ENCODE measurements at places on chromosomes 3 and 15. TPM values are rescaled to one million over a fixed set of nuclear protein-coding genes. Genes with fewer than 3 reads are reported as not detected.
A peak's percentile ranks its signal among the peaks of the same experiment; 100 is the strongest.

The TIGIT gene
- not detected for total RNA-seq

The WDR93 gene
- total RNA-seq = 0.16 TPM

The UROC1 gene
- total RNA-seq = not detected

DNA sequence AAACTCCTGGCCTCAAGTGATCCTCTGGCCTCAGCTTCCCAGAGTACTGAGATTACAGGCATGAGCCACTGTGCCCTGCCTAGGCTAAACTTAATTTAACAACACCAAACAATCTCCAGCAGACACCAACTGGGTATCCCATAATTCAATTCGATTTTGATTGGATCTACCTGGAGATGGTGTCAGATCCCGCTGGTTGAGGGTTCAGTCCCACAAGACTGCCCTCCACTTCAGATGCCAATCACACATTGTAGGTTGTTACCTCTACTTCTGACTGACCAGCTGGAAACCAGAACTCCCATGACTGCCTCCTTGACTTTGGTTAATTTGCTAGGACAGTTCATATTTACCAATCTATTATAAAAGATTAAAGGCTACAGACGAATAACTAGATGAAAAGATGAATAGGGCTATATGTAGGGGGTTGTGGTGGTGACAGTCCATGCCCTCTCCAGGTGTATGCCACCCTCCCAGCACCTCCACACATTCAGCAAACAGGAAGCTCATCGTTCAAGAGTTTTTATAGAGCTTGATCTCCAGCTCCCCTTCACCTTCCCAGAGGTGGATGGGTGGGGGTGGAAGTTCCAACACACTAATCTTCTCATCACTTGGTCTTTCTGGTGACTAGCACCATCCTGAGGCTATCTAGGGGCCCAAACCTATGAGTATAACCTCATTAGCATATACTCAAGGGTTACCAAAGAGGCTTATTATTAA is 9.3 kb downstream of the B2M start:
- no peak overlapping the region for H3K27ac ChIP-seq
- H3K36me3 ChIP-seq = no peaks in the 10 kb centered on the region
- no peaks in the 10 kb centered on the region for H3K27me3 ChIP-seq
- no peak overlapping the region for H3K4me3 ChIP-seq

DNA sequence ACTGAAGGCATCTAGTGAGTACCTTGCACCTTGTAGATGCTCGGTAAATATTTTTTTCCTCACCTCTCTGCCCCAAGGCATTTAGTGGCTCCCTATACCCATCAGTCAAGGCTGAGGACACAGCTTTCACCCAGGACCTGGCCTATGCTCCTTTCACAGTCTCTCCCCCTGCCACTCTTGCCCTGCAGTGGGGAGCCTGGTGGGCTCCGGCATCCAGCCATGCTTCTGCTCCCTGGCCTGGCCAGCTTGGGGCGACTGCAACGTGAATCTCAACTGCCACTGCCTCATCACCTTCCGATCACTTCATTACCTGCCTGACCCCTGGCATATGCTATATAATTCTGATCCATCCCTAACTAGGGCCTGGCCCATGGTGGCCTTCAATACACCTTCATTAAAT is 735 bp upstream of the CX3CR1 start:
- H3K27ac ChIP-seq = no peak overlapping the region
- no peak for DNase-seq
- no peaks in the 10 kb centered on the region for H3K27me3 ChIP-seq
- no peak overlapping the region for H3K4me3 ChIP-seq
- H3K4me1 ChIP-seq = peaks cover 8% of the 10 kb centered on the region

DNA sequence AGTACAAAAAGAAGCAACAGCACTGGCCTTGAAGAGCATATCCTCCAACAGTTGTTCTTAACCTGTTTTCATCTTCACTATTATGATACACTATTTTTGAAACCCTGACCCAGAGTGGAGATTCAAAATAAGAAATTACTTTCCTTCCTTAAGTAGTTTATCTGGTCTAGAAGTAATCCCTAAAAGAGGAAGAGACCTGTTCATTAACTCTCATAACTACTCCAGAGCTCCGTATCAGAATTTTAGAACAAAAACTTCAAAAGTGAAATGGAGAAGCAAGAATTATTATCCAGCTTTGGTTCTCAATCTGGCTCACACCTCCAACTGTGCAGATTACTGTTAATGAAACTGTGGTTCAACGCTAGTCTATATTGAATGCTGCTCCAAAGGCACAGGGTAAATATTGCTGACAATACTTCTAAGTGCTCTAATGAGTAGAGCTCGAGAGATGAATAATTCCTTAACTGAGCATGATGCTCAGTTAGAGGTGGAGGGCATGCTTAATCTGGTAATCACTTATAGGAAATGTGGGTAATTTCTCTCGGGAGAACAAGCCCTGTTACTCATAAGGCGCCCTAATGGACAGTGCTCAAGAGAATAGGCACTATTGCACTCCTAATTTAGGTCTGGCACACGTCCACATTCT is 5.2 kb downstream of the LCMT2 start:
- H3K36me3 ChIP-seq = no peaks in the 10 kb centered on the region
- no peak overlapping the region for H3K27ac ChIP-seq
- no peak overlapping the region for H3K4me3 ChIP-seq
- no peaks in the 10 kb centered on the region for H3K27me3 ChIP-seq

DNA sequence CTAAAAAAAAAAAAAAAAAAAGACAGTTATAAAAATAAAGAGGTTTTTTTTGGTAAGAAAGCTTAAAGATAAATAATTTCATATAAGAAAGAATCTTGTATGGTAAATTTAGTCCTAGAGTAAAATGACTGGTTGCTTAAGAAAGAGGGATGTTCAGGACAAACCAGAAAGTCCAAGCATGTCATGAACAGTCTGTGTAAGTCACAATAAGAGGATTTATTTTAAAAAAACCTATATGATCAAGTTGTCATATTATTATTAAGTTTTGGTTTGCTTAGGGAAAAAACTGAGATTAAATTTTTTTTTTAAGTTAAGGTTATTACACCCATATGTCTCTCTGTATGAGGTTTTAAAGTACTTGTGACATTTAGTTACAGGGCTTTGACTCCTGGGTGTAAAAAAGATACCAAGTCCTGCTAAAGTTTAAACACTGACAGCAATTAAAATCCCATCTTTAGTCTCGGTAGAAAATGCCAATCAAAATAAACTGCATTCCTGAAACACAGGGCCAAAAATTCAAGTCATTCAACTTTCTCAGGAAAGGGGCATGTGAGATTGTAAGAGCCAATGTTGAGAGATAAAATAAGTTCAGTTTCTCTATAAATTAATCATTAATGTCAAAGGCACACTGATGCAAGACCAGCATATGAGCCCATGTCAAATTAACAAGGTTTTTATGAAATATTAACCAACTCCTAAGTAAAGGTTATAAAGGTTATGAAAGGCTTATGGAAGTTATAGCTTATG is 8.5 kb upstream of the BDH1 start:
- no peaks in the 10 kb centered on the region for H3K27me3 ChIP-seq
- H3K4me1 ChIP-seq = peaks cover 19% of the 10 kb centered on the region
- H3K36me3 ChIP-seq = no peaks in the 10 kb centered on the region
- H3K4me3 ChIP-seq = no peak overlapping the region
- H3K27ac ChIP-seq = no peak overlapping the region

DNA sequence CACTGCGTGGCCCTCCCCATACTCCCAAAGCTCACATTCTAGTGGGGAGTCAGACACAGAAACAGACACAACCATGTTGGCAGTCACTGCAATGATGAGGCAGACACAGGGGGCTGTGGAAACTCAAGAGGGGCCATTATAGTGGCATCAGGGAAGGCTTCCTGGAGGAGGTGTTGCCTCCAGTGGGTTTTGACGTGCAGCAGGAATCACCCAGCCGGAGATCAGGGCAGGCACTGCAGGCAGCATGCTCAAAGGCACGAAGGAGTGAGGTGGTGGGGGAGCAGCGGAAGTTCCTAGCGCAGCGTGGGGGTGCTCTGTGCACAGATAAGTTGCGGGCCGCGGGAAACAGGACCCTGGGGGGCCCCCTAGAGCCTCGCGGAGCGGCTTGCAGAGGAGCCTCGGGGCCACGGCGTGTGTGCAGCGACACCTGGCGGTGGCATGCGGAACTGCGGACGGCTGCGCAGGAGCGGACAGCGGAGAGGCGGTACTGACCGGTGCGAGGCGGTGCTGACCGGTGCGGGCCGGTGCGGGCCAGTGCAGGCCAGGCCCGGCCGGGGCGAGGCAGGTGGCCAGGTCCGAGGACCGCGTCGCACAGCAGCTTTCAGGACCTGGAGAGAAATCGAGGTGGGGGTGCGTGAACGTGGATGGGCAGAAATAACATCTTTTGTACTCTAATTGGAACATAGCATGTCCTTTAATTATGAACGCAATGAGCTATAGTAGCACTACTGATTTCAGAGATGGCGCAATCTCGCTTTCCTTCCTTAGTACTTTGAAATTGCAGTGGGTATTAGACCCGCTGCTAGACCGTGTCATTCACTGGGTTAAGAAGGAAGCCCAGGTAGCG is 101.5 kb downstream of the FBLN2 start:
- no peaks in the 10 kb centered on the region for H3K27me3 ChIP-seq
- H3K36me3 ChIP-seq = no peaks in the 10 kb centered on the region
- H3K27ac ChIP-seq = peak overlapping the region; percentile 42
- H3K4me1 ChIP-seq = peaks cover 15% of the 10 kb centered on the region
- DNase-seq = peak; percentile 92

Data from Caco-2 (cell line).